Omental fat pad (tissue), 4 donors: ENCODE measurements at places on chromosomes 4 and X.

GRCh38 chr4:178664621-178665020 lies 1222.4 kb upstream of the AGA start:
- no peak for DNase-seq

DNA sequence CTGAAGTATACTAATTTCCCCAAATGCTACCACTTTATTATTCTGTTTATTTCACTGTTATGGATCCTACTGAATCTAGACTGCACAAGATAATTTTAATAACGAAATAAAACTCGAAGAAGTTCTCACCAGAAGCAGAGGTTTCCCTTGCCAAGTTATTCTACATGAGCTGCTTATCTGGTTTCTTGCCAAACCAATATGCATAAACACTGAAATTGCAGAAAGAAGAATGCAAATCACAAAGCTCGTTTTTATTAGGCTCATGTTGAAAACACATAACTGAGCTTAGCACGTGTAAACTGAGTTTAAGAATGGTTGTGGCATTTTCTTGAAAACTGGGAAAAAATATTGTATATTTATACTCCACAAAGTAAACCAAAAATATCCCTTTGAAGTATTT lies 35.9 kb downstream of the GRID2 start:
- no peak for DNase-seq

DNA sequence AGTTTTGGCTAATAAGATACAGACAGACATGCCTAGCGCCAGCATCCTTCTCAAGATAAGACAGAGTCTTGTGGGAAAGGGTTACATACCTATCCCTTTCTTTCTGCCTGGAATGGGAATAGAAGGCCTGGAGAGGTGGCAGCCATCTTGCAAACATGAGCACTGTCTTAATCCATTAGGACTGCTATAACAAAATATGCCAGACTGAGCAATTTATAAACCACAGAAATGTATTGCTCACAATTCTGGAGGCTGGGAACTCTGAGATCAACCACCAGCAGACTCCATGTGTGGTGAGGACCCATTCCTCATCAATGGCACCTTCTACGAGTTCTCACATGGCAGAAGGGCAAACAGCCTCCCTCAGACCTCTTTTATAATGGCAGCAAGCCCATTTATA lies 26.5 kb upstream of the NEIL3 start:
- no peak for DNase-seq

GRCh38 chr4:1895971-1896657 lies 24.9 kb downstream of the NSD2 start:
- DNase-seq: no peak

- DNase-seq: no peak
Observed at GRCh38 chr4:7004331-7004730, 38.8 kb upstream of the TADA2B start.

DNA sequence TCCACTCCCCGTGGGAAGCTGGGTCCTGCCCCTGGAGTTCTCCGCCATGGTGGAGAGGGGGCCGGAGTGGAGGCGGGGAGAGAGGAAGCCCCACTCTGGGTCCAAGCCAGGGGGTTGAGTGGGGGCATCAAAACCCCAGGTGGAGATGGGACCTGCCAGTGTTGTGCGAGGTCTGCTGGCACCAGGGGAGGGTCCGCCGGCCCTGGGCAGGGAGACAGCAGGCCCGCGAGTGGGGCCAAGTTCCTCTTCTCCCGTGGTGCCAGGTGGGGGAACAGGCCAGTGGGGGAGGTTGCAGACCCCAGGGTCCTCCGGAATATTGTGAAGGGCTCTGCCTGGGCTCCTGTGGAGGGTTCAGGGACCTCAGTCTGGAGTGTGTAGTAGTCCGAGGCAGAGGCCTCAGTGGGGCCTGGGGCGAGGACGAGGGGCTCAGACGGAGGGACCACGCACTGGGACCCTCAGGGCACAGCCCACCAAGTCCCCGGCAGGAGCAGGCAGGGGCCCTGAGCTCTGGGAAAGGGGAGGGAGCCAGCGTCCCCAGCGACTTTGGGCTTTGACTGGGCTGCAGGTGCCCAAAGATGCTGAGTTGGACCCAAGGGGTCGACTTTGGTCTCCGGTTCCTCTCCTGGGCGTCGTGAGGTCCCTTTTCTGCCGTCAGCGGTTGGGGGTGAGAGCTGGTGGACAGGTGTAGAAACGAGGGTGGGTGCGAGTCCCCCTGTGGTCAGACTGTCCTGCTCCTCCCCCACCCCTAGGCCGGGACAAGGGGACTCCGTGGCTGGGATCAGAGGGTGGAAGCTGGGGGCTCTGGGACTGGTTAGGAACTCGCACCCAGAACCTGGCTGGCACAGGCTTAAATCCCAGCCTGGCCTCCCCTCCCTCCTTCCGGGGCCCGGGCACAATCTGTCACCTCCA lies 43.8 kb upstream of the NKX1-1 start:
- no peak for DNase-seq

DNA sequence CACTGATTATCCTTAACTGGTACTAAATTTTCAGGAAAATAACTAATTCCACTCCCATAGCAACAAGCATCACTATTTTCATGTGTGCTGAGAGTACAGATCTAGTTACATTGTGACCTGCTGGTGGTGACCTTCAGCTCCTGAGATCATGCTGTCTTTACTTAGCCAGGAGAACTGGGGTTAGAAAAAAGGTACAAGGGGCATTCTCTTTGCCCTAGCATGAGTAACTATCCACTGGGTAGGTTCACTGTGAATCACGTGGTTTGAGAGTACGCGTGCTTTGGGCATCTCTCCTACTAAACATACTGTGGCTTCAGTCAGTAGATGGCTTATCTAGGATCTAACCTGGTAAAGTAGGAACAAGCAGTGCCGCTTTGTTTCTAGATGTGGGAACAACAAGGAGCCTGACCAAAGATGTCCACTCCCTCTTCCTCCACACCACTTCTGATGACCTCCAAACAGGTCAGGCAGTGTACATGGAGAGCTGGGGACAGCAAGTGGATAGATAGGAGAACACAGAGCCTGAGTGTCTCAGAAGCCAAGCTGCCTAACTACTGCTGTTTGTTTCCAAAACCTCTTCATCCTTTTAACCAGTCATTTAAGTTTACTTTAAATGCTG lies 90.2 kb downstream of the CBR4 start:
- DNase-seq: no peak

DNA sequence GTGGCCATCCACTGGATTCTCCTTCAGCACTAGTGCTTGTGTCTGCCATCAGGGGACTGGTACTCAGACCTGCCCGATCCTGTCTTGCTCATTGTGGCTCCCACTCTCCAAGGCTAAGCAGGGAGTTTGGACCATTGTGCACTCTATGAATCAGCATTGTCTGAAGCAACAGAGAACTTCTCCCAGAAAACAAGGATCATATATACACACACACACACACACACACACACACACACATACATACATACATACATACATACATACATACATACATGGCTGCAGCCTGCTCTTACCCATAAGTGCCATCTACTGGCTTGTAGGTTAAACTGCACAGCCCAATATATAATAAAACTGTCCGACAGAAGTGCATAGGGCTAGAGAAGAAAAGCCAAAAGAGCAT lies 345.3 kb upstream of the LCORL start:
- no peak for DNase-seq

DNA sequence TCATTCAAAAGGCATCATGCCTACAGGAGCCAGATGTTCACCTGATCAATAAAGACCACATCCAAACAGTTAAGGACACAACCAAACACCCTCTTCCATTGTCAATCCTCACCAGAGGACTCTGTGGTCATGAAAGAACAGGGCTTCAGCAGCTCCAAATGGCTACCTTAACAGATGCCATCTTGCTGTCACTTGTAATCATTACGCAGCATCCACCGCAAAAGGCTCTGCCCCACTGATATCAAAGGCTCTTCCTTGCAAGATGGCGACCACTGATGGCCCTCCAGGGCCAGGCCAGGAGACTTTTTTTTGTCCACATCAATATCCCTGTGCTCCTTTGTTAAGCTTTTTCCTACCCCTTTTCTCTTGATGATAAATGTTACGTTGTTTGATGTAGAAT lies 157.4 kb downstream of the DHRSX start:
- DNase-seq: no peak

- DNase-seq: no peak
Observed at GRCh38 chrX:117325706-117326105, 790.9 kb downstream of the KLHL13 start.

DNA sequence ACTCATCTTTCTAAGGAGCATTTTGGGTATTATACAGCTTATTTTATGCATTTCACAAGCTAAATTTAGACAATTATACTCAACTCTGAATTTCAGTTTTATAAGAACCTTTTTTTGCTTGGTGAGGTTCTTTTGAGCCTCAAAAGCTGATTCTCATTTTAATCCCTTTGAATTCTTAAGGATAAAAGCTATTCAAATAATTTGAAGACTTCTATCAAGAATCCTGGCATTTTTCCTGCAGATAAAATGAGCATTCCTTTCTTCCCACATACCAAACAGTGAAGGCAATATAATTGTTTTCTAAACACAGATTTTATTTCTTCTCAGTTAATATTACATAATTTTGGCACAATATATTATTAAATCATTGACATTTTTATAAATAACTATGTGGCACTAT lies 118.4 kb upstream of the GPM6A start:
- DNase-seq: no peak

- no peak for DNase-seq
Observed at GRCh38 chr4:22029803-22030202, 81.2 kb upstream of the KCNIP4 start.

DNA sequence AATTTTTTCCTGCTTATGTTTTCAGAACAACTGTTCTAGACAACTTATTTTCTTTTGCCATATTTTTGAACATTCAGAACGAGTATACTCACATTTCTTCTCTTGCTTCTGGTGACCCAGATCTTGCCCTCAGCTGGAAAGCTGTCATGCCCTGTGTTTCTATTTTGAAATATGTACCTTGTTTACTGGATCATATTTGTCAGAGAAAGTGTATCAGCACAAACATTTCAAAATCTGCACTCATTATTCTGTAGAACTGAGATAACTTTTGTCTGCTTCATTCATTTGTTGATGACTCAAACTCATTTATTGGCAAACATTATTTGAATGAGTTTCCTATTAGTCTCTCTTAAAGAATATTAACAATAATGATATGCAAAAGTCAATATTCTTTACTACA lies 46.2 kb upstream of the FAM9A start:
- no peak for DNase-seq

GRCh38 chr4:96173756-96174155 lies 333.9 kb downstream of the PDHA2 start:
- no peak for DNase-seq

- DNase-seq: no peak
Observed at GRCh38 chr4:25457053-25457715, 80.1 kb downstream of the ANAPC4 start.

DNA sequence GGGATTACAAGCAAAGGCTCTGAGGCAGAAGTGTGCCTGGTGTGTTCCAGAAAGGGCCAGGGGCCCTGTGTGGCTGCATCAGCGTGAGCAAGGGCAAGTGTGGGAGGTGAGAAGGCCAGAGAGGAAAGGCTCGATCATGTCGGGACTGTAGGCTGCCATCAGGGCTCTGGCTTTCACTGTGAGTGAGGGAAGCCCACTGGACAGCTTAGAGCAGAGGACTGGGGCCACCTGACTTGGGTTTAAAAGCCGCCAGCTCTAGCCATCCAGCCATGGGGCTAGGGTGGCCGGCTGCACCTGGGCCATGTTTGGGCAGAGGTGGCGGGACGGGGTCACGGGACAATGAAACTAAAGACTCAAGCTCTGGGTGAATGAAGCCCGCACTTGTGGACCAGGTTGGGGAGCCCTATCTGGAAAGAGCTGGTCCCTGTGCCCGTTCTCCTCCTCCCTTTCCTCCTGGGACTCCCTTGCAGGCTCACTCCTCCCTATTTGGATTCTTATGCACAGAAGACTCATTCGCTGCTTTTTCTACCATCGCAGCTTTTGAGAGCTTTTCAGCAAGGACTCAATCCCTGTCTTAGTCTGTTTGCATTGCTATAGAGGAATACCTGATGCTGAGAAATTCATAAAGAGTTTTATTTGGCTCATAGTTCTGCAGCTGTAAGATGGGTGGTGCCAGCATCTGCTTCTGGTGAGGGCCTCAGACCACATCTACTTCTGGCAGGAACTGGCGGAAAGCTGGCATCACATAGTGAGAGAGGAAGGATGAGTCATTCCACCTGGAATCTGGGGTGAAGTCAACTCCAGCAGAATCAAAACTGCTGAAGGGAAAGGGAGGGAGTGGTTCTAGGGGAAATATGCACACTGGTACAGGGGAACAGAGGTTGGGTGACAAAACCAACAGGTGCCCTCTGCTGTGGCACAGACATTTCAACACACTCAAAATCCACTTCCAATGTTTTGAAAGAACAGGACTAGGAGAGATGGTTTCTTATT lies 15.3 kb downstream of the CTAG1B start:
- no peak for DNase-seq

GRCh38 chr4:1379801-1380331 lies 26.4 kb downstream of the NKX1-1 start:
- no peak for DNase-seq

DNA sequence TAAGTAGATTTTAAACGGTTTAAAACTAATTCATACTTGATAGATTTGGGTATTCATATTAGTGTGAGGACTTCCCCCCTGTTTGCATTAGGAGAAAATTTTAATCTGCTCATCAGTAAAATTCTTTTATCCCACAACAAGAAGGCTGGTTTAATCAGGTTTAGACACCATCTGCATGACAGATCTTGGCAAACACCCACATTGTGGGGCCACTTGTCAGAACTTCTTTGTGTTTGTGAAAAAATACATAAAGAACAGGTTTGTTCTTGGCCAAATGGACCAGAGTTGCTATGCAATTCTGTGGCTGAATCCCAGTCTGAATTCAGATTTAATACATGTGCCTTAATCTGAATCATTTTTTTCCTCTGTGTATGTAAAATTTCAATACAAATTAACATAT lies 121.1 kb downstream of the REPS2 start:
- no peak for DNase-seq

DNA sequence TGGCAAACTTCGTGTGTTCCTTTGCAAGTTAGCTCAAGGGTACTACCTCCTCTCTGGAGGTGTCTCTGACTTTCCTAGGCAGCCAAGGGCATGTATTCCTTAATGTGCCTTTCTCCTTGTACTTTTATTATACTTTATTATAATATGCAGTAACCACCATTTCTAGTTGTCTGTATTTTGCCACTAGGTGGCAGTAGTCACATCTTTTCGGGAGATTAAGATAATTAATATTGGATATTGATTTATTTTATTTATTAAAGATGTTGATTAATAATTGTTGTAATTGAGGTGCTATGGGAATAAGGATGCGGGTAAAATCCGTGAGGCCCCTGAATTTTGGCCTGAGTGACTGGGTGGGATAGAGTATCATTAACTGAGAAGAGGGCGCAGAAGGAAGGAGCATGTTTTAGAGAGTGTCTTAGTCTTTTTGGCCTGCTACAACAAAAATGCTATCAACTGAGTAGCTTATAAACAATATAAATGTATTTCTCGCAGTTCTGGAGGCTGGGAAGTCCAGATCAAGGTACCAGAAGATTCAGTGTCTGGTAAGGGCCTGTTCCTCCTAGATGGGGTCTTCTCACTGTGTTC lies 153.3 kb downstream of the TMEM164 start:
- no peak for DNase-seq
